ENCODE measurements at places on chromosomes 16 and 17.

DNA sequence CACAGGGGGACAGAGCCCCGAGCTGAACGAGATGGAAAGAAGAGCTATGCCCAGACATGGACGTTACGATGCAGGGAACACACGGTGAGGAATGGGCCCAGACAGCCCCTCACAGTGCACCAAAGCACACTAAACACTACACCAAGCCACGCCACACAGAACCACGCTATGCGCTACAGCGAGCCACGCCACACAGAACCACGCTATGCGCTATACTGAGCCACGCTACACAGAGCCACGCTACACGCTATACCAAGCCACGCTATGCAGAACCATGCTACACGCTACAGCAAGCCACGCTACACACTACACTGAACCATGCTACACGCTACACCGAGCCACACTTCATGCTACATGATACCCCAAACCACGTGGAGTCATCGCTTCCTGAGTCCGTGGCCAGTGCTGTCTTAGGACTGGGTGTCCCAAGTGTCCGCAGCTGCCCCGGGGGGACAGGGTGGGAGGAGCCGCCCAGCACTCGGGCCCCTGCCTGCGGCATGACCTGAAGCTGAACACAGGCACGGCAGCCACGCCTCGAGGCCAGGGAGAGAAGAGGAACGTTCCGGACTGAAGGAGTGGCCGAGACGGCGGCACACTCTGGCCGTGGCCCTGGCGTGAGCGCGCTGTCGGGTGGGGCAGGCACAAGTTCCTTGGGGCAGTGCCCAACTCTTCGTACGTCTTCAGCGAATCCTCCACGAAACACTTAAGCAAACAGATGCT is 61.3 kb downstream of the LMF1 start:
- no peak for DNase-seq

DNA sequence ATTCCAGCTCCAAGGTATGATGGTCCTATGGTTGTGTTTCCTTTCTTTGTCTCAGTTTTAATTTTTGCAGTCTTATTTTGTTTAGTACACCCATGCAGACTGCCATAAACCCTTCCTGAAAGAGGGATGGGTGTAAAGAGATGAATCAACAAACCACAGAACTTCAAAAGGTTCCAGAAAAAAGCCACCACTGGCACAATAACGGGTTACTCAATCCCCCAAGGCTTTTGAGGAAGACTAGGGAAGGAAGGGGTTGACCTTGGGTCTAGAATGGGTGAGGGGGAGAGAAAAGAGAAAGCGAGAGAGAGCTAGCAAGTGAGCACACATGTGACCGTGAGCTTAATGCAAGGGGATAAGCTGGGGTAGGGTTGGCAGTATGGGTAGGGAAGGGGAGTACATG is 168.1 kb downstream of the XYLT1 start:
- DNase-seq = no peak

GRCh38 chr16:22314661-22315626 is 17.7 kb downstream of the POLR3E start:
- no peak for DNase-seq

GRCh38 chr17:5526821-5527598 is 40.6 kb downstream of the MIS12 start:
- peak; percentile 92 for DNase-seq

DNA sequence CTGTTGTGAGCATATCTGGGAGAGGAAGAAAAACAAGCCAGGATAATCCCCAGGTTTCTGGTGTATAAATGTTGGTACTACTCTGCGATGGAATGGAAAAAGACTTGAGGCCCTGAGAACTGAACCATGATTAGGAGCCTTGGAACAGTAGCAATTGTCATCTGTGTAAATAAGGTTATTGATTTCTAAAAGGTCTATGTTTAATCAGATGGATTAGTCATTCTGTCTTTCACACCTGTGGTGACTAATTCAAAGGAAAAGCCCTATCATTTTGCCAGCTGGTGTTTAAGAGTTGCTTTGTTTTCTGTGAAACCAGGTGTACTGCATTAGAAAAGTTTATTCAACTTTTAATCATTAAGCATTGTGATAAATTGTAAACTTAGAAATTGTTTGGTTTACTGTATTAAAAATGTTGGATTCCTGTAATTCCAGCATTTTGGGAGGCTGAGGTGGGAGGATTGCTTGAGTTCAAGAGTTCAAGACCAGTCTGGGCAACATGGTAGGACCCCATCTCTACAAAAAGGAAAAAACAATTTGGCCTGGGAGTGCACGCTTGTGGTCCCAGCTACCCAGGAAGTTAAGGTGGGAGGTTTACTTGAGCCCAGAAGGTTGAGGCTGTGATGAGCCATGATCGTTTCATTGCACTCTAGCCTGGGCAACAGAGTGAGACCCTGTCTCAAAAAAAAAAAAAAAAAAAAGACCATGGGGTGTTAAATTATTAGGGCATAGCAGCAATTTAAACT is 29.0 kb upstream of the KPNB1 start:
- no peak for DNase-seq

DNA sequence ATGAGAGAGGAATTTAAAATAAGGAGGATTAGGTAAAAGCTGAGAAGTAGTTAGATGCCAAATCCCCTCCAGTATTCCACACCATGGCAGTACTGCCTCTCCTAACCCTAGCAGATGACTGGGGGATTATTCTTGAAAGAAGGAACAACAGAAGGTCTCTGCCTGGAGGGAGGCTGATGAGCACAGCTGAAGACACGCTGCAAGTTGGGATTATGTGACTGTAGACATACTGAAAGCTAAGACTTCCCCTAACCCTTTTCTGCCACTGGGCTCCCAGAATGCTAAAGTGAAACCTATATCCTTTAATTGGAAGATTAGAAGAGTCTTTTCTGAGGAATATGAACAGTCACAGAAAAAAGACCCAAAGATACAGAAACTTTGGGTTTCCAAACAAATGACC is 27.7 kb upstream of the SLC46A1 start:
- no peak for DNase-seq

DNA sequence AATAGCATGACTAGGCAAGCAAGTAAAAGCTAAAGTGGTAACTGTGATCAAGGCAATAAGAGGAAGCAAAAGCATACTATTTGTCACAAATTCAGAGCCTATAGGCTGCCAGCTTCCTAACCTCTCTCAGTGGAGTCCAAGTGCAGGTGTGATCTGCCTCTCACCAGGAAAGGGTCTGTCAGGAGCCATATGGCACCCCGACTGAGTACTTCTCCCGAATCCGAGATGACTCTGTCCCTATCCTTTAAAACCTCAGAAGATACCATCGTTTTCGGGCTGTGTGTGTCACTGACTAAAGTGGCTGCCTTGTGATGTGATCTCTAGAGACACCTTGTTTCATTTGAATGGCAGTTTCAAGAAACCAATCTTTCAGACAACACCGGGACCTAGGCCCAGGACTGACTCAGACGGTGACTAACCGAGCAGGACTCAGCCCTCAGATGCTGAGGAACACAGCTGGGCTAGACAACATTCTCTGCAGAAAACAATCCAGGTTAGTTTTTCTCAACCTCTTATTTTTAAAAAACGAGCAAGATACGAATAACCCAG is 63.6 kb downstream of the SMG6 start:
- DNase-seq = peak; percentile 86

GRCh38 chr17:50511058-50511457 is 2.8 kb downstream of the MYCBPAP start:
- peak; percentile 34 for DNase-seq

DNA sequence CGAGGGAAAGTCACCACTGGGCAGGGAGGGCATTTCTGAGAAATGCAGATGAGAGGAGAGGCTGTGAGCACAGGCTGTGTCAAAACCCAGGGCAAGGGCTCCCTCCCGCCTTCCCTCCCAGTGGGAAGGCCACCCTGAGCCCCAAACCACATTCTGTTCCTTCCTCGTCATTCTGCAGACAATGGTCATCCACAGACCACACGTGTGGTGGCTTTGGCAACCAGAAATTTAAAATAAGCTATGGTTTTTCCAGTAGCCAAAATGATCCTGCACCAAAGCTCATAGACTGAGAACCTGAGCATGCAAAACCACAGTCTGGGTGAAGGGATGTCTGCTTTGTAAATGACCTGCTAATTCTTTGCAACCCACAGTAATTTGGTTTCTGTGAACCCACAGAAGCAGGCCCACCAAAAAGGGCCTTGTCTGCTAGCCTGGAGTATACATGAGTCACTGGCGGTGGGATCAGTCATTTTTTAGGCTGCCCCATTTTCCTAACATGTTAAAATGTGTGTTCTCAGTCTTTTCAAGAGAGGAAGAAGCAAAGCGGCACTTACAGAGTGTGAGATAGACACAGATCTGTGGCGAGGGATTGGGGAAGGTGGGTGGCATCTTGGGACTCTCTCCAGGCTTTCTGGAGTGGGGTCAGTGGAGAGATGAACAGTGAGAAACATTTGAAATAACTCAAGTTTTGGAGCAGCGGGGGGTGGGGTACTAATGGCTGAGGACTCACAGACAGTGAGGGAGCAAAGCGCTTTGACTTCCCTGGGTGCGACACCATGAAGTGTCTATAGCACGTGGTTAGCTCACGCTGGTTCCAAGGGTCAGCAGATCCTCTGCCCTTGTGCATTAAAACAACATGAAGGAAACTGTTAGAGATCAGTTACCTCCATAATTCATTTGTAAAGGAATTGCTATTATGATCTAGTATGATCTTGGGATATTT is 20.5 kb downstream of the GRB7 start:
- no peak for DNase-seq

GRCh38 chr16:72657164-72657563 is 390.8 kb downstream of the ZFHX3 start:
- no peak for DNase-seq

- no peak for DNase-seq
Measured at GRCh38 chr16:67733734-67734470, 14.8 kb upstream of the GFOD2 start.

DNA sequence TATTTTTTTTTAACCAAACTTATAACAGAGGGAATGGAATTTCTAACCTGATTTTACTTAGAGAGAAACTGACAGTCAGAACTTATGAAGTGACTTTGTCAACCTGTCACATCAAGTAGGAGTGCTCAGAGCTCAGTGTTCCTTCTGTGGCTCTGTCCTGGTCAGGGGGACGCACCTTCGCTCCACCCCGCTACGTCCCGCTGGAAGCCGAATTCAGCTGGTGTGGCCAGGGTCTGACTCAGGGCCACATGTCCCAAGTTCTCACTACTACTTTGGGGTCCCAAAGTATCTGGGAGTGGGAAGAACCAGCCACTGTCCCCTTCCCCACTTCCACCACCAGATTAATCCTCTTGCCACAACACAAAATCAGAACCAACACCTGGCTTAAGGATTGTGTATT is 51.4 kb downstream of the C16orf78 start:
- no peak for DNase-seq

GRCh38 chr17:3695723-3696411 is at the start of gene P2RX5:
TSS of gene P2RX5 (minus strand) at chr17:3696155. CDS start at chr17:3696005, 150 bp downstream.
- peak; percentile 41 for DNase-seq

DNA sequence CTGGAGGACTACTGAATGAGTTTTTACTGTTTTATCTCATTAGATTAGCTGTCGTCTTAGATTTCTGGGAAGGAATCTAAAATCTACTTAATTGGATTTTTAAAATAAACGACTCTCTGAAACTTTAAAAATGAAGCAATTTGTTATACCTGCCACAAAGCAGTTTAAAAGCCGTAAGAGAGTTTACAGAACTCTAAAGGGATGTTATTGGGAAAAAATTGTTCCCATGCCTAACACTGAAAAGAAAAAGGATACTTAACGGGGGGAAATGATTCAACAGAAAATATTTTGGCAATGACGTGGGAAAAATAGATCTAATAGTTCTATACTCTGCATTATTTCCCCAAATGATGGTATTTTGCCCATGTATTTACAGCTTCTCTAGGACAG is 27.0 kb downstream of the ARHGAP17 start:
- peak; percentile 24 for DNase-seq

DNA sequence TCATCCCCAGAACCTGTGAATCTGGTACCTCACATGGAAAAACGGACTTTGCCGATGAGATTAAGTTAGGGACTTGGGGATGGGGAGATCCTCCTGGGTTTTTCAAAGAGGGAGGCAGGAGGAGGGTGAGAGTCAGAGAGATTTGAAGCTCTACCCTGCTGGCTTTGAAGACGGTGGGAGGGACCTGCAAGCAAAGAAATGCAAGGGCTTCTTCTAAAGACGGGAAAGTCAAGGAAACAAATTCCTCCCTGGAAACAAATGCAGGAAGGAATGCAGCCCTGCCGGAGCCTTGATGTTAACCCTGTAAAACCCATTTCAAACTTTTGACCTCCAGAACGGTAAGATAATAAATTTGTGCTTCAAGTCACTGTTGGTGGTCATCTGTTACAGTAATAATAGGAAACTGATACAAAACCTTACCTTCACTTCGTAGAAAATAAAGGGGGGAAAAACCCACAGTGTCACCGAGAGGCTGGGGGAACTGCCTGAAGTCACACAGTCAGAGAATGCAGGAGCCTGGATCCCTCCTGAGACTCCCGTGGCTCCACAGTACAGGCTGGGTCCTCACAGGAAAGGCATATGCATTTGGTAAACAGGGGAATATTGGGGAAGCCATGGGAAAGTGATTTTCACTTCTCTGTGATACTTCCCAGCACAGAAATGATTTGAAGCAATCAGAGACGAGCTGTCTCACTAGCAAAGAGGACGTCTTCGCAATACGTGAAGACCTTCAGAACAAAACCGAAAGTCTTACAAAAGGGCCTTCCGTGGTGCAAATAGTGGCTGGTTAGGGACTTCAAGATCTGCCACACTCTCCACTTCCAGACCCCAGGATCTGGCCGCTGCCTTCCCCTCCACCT is 58.9 kb upstream of the CLEC3A start:
- no peak for DNase-seq

- peak; percentile 8 for DNase-seq
Measured at GRCh38 chr16:80741724-80742123, 62.7 kb downstream of the CDYL2 start.

DNA sequence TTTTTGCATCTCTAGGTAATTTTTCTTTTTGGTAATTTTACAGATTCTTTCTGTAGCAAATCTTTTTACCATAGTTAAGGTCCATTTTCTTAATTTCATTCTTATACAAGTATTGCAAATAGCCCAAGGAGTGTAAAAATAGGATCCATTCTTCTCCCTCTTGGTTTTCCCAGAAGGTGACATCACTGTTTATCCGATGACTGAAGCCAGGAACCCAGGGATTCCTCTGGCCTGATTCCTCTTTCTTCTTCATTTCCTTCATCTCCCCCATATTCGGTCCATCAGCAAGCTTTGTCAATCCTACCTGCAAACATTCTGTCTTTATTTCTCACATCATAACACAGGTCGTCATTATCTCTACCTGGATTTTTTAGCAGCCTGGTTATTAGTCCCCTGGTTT is 5.3 kb downstream of the RBBP6 start:
- peak; percentile 15 for DNase-seq

GRCh38 chr16:9929313-9929712 is 252.9 kb downstream of the GRIN2A start:
- DNase-seq = no peak

GRCh38 chr17:33967608-33968349 is 287.3 kb upstream of the CCL2 start:
- no peak for DNase-seq

- DNase-seq = no peak
Measured at GRCh38 chr17:82524540-82524939, 5.0 kb downstream of the FOXK2 start.

DNA sequence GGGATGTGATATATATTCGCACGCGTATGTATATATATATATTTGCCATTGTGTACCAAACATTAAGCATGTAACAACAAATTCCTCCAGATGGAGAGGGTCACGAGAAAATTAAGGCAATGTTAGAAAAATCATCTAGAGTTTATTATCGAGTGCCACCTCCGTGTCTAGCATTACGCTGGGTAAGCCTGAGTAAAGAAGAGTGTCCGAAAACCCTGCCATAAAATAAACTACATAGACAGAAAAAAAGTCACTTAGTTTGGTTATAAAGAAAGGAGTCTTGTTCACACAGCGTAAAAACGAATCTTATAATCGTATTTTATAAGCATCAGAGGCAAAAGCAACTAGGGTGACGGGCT is 644 bp upstream of the RHOT1 start:
- no peak for DNase-seq
